Activated CD4-positive, alpha-beta T cell treated with anti-CD3 and anti-CD28 coated beads, Interleukin-2, amount 10 ng/mL, durations not matched to agents 24 days and 14 days (primary cell): ENCODE measurements at places on chromosomes 1 and 21. TPM values are rescaled to one million over a fixed set of nuclear protein-coding genes. Genes with fewer than 3 reads are reported as not detected.

The APOBEC4 gene
- total RNA-seq, result not detected in 2 replicates

DNA sequence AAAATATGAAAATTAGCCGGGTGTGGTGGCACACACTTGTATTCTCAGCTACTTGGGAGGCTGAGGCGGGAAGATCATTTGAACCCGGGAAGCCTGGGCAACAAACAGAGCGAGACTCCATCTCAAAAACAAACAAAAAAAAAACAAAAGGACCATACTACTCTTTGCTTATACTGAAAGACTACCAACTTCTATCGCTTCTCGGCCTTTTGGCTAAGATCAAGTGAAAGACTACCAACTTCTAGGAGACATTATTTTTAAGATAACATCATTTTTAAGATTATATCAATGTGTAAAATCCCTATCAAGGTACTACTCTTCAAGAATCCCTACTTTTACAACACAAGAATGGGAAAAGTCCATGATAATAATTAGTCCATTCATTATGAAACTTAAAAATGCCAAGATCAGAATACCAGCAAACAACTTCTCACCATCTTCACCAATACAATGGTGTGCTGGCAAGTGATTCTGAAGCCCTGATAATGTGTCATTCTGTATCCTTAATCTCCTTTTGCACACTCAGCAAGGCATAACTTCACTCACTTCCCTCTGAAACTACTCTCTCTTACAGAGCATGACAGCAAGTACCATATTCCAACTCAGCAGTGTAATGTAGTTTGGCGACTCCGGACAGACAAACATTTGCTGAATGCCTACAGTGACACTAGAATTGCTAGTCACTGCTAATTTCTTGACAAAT is 1.7 kb downstream of the PTP4A2 start:
- peak; percentile 72 for DNase-seq

GRCh38 chr1:190619724-190620123 is 142.1 kb upstream of the BRINP3 start:
- DNase-seq, result no peak

The TMEM200B gene
- 0.66 and 0.72 TPM in 2 replicates for total RNA-seq

DNA sequence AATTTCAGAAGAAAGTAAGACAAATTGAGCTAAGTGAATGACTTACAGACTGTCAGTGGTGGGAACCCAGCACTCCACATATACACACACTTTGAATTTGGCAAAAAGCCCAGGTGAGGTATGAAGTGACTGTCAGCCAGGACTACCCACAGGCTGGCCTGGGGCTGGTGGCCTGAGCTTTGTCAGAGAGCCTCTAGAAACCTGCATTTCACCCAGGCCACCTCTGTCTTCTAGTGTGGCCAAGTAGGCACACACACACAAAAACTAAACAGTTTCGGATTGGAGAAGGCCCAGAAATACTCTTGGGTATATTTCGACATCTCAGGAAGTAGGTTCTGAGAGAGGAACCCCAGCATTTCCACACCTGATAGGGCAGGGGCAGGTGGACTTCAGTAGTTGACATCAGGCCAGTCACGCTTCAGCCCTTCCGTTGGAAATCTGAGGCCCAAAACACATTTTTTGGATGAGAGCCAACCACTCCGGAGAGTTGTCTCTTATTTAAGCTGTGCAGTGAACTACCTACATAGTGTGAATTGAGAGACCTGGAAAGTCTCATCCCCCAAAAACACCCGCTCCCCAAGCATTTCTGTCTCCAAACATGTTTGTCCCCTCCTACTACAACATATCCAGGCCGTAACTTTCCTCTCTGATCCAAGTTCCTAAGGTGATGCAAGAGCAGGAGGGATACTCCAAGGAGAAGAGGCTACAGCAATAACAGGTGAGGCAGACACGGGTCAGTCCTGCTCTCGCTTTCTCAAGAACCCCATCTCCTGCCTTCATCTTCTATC is 167.2 kb upstream of the PROX1 start:
- no peak for DNase-seq

The ZNF436 gene
- 5.2 TPM in 2 replicates for total RNA-seq

GRCh38 chr1:119714583-119714982 is 2.8 kb downstream of the PHGDH start:
- no peak for DNase-seq

DNA sequence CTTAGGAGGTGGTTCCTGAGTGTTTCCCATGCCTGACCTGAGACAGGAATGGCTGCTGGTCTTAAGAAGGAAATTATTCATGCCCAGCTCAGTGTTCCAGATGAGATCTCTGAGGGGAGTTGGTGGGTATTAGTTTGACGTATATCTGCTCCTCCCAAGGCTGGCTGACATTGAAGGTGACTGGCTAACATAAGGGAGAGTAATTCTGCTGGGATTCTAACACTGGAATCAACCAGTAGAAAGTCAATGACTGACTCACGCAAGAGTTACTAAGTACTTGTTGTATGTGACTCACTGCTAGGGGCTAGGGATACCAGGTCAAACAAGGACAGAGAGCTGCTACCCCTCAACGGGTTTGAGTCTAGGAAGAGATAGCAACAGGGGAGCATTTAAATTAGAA is 177.3 kb downstream of the CACNA1E start:
- no peak for DNase-seq

DNA sequence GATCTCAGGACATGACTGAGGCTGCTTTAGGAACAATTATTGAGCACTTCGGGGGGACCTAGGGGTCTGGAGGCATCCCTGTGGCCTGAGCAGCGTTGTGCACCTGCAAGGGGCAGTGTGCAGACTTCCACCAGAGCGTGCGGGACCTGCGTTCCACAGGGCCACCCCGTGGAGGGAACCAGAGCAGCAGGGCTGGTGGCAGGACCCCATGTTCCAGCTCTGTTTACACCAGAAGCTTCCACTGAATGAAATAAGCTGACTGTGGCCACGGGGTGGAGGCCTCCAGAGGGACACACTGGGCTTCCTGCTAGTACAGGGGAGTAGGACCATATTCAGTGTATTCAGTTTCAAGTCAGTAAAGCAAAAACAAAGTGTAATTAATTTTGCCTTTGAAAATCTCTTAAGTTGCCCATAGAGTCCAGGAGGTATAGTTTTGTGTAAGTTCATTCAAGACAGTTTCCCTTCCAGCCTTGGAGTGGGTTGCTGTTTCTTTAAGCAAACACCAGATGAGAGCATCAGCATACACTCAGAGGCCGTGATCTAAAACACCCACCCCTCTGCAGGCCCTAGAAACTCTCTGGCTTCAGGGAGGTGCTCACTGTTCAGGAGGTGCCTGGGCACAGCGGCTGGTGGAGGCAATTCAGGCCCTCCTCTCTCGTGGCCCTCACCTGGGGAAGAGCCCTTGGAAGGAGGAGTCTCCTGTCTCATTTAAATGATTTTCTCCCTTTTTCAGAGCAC is 16.6 kb downstream of the SLC1A7 start:
- DNase-seq, result no peak

DNA sequence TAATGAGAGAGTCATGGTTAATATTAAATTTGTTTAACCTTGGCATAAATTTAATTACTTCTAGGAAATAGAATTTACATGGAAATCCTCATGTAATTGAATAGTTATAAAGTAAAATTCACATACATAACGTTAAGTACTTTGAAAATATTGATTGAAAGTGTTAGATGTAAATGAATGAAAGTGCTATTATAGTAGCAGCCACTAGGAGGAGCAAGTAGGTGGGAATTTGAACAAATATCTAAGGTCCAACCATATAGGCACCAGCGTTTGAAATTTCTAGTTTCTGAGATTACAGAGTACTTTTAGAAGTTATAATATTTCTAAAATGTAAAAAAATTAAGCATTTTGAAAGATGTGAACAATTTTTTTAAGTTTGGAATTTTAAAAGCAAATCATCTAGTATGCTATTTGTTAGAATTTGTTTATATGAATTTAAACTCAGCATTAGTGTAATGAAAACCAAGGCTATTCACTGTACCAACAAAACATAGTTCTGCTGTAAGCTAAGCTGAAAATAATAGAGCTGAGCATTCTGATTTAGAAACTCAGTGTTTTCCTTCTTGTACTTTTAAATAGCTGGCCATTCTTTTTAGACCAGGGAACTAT is 3.3 kb downstream of the B3GALT2 start:
- DNase-seq, result peak; percentile 76

GRCh38 chr1:116770625-116771024 is 16.4 kb downstream of the CD2 start:
- peak; percentile 79 for DNase-seq

DNA sequence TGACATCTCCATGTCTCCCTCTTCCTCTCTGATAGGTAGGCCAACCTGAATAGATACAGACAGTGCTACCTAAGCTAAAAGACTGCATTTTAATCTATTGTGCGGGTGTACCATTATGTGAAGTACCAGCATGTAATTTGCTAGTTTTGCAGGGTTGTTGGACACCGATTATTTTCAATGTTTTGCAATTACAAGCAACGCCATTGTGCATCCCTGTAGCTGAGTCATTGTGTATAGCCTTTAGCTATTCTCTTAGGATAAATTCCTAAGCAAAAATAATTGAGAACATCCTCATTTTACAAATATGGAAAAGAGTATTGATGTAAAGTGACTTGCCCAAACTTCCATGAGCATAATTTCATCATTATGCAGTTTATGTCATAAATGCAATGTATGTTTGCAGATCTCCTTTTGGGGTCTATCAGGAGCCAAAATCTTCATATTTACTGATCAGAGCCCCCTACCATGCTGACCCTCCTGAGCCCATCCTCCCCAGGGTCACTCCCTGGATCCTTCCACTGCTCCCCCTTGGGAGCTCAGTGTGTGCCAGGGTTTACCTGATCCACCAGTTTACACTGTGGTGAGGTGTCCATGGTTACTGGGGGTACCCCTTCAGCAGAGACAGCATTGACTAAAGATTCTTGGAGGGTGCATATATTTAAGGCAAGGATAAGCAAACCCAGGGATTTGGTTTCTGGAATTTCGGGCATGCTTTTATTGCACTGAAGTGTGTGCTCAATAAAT is 80.6 kb downstream of the CCDC185 start:
- DNase-seq, result no peak

The DPYD gene
- 13.4 and 13.8 TPM in 2 replicates for total RNA-seq

- DNase-seq, result no peak
These were observed 27.8 kb downstream of the HSPG2 start for GRCh38 chr1:21909286-21909759.

DNA sequence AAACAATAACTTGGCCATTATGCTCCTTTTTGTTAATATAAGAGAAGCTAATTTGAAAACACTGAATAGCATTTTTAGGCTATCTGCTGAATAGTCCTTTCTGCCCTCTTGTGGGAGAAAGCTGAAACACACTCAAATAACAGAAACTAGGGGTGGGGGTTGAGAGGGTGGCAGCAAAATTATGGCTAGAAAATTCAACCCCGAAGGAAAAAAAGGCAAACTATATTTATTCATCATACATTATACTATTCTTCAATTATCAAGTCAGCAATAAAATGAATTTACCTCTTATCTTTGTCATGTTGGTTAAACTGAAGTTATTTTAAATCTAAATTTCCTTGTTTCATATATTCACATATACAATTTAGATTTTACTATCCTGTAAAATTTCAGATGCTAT is 255.9 kb downstream of the FAF1 start:
- DNase-seq, result peak; percentile 69

DNA sequence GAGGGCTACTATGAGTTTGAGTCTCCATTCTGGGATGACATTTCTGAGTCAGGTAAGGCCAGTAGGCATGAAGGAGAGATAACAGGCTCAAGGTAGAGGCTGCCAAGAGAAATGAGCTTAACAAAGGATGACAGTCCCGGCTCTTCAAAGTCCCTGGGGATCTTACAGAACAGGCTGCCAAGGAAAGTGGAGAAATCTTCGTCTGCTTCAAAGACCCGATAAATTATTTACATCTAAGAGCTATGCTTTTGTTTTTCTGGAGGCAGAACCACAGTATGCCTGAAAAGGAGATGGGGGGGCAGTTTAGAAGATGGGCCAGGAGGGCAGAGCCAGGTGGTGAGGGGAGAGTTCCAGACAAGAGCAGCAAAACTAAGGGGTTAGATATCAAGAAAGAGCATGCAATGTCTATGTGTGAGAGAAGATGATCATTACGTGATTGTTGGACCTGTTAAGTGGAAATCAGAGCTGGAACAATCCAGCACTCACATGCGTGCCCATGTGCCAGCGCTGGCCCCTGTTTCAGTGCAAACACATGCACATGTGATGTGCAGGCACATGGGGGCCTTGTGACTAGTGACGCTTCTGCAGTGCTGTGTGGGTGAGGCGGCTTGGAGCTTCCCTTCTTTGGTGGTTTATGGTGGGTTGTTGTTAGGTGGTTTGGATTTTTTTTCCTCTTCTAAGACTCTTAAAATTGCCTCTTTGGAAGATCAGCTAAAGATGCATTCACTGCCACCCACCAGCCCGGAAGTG is 25.7 kb downstream of the CAMK1G start:
- no peak for DNase-seq

The KRTAP10-7 gene
- not detected in 2 replicates for total RNA-seq

The CLCA1 gene
- not detected in 2 replicates for total RNA-seq

GRCh38 chr1:153770797-153771196 is 4.4 kb upstream of the SLC27A3 start:
- DNase-seq, result no peak

GRCh38 chr1:50027794-50028193 is 4.0 kb upstream of the AGBL4 start:
- DNase-seq, result no peak

GRCh38 chr21:38280867-38281266 is 24.1 kb downstream of the KCNJ15 start:
- no peak for DNase-seq

DNA sequence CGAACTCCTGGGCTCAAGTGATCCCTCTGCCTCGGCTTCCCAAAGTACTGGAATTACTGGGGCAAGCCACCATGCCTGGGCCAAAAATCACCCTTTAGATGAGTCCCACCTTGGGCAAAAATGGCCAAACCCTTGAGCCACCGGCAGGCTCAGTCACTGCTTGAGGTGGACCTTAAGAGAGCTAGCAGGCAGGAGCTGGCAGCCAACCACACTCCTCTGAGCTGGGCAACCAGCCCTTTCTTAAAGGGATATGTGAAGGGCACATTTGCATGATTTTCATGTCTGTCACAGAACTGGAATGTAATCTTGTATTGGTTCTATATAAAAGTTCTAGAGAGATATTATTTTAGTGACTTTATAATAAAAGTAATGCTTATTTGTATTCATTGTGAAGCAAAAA is 316.5 kb downstream of the PBX1 start:
- DNase-seq, result no peak

DNA sequence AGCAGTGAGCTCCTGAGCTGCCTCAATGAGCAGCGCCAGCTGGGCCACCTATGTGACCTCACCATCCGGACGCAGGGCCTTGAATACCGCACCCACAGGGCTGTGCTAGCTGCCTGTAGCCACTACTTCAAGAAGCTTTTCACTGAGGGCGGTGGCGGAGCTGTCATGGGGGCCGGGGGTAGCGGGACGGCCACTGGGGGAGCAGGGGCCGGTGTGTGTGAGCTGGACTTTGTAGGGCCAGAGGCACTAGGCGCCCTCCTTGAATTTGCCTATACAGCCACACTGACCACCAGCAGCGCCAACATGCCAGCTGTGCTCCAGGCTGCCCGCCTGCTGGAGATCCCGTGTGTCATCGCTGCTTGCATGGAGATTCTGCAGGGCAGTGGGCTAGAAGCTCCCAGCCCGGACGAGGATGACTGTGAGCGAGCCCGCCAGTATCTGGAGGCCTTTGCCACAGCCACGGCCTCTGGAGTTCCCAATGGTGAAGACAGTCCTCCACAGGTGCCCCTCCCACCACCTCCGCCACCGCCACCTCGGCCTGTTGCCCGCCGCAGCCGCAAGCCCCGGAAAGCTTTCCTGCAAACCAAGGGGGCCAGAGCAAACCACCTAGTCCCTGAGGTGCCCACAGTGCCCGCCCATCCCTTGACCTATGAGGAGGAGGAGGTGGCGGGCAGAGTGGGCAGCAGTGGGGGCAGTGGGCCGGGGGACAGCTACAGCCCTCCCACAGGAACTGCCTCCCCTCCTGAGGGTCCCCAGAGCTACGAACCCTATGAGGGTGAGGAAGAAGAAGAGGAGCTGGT is 12.3 kb downstream of the ZBTB7B start:
- DNase-seq, result peak; percentile 59
